Lung microvascular endothelial cell (primary cell): ENCODE measurements at places on chromosomes 4 and X.

- DNase-seq, result no peak
These were observed 220.5 kb upstream of the RPS6KA3 start for GRCh38 chrX:20487227-20487626.

- DNase-seq, result peak; percentile 51
These were observed 384.5 kb downstream of the GRXCR1 start for GRCh38 chr4:43277003-43277402.

- DNase-seq, result no peak
These were observed 821.7 kb upstream of the FTHL17 start for GRCh38 chrX:31893525-31893924.

DNA sequence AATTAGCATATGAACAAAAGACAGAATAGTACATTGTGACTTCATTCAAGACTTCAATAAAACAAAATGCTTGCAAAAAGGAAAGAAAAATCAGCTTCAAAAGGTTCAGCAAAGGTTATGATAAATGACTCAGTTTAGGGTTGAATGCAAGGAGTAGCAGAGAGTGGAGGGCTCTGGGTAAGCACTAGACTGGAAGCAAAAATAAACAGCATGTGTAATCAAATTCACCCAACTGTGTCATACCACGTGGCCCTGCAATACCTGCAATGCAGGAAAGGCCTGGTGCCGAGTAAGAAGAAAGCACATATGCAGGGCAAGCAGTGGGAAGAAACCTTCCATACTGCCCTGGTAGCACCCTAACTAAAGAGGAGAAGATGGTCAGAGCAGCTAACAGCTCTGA lies 88.7 kb downstream of the ATP11C start:
- DNase-seq, result no peak

DNA sequence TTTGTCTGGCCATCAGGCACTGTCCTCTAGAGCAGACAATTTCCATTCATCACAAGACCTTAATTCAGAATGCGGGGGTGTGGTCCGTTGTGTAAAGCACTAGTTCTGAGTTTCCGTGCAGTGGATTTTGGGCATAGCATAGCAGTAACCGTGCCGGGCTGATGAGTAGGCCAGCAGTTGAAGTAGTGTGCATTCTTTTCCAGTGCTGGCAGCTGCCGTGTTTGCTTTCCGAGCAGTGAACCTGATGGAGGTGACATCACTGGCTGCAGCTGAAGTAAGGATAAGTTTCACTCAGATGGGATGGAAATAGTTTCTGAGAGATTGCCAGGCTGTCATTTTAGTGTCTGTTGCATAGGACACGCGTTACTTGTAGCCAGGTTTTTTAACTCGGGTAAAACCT lies 107.0 kb upstream of the STIM2 start:
- peak; percentile 44 for DNase-seq

GRCh38 chrX:154096140-154097002 lies 1.1 kb downstream of the MECP2 start:
- DNase-seq, result peak; percentile 16

GRCh38 chrX:115499112-115499805 lies 61.7 kb upstream of the PLS3 start:
- DNase-seq, result no peak

GRCh38 chrX:46330513-46330912 lies 214.7 kb downstream of the ZNF674 start:
- no peak for DNase-seq

GRCh38 chr4:186946682-186947294 lies 223.1 kb upstream of the FAT1 start:
- no peak for DNase-seq

- DNase-seq, result no peak
These were observed 94.6 kb downstream of the RLIM start for GRCh38 chrX:74519870-74520269.

GRCh38 chr4:128528793-128529553 lies 241.4 kb upstream of the PGRMC2 start:
- DNase-seq, result peak; percentile 45
